Renal pelvis (tissue), 12 donors: ENCODE measurements at places on chromosomes 11 and 22.

DNA sequence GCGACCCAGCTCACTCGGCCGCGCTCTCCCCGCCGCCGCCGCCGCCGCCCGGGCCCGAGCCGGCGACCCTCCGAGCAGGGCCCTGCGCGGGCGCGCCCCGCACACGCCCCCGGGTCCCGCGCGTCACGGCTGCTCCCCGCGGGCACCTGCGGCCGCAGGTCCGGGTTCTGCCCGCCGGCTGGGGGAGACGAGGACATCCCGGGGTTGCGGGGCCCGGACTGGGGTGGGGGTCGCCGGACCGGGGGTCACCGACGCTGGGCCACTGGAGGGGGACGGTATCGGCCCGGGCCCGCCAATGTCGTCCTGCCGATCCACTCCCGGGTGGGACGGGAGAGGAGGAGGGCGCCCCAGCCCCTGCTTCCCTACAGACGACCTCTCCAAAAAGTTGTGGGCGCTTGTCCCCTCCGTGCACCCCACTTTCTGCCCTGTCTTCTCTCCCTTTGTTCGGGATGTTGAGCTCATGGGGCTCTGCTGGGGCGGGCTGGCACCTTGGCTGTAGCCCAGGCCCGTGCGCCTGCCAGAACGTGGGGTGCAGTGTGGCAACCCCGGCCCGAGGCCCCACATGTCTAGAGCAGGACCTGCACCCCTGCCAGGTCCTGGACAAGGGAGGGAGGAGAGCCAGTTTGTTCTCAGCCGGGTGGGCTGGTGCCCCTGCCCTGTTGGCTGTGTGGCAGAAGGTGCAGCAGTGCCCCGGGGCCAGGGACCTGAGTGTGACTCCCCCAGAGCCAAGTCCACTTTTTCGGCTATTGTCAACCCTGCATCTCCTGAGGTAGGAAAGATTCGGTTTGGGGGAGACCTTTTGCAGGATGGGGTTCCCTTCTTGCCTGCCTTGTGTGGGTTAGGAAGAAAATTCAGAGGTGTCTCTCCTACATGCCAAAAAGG lies 40.2 kb upstream of the CELSR1 start:
- DNase-seq = no peak

GRCh38 chr11:57493507-57494503 lies 21.7 kb downstream of the SLC43A1 start:
- peak; percentile 50 for DNase-seq

- DNase-seq = no peak
Measured at GRCh38 chr11:111412293-111412692, 33.2 kb upstream of the POU2AF1 start.

- DNase-seq = no peak
Measured at GRCh38 chr11:76075716-76076115, 130.6 kb downstream of the WNT11 start.

DNA sequence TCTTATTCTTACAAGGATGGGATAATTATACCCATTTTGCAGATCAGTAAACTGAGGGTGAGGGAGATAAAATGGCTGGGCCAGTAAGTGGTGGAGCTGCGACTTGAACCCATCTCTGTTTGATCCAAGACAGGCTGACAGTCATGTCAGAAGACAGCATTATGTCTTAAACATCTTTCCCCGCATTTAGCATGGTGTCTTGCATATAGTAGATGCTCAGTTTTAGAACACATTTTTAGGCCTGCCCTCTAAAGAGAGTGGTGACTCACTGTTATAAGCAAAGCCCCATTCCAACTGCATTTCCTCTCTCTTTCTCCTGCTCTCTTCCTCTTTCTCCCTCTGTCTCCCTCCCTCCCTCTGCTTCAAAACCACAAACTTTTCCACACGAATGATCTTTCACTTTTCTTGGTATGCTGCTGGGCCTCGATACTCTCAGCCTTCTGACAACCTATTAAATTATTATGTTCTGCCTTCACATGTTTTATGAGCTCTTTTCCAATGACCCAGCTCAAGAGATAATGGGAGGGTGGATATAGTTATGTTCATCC lies 25.2 kb downstream of the CWC15 start:
- no peak for DNase-seq

GRCh38 chr11:47234669-47235100 lies 13.9 kb downstream of the ACP2 start:
- no peak for DNase-seq

DNA sequence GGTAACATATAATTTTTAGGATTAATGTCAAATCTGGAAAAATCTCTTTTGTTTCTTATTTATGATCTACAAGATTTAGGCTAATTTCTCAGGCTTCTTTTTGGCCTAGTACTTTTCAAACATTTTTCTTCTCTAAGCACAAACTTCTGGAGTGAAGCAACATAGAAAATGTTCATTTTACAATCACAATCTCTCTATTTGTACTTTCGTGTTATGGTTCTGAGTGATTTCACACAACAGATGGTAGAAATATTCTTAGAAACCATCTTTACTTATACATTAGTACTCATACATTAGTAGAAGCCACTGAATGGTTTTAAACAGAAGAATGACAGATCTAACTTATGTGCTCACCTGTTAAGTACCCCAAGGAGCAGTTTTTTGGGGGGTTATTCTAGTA lies 106.3 kb upstream of the ANO3 start:
- DNase-seq = no peak

DNA sequence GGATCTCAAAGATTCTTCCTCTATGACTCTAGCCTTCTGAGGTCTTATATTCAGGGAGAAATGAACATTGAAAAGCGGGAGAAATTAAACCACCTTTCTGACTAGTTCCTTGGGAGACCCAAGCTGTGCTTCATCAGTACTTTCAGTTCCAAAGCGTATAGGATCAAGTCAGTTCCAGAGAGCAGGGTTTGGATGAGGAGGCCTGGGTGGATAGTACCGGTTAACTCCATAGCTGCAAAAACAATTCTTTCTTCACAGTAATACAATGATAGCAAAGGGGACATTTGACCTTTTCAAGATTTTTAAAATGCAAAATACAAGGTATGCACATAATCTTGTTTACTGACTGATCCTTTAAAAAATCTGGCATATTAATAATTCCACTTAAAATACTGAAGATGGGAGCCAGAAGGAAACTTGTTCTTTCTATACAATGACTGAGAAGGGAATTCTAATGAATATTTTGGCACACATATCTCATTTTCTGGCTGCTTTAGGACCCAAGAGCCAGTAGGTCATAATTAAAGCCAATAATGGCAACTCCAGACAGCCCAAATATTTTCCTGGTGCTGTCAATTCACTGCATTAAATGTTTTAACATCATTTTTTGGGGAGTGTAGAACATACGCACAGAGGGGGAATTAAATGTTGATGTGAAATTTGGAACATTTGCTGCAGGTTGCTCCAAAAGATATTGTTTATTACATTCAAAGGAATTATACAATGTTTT lies 16.0 kb downstream of the ADM start:
- no peak for DNase-seq

- DNase-seq = no peak
Measured at GRCh38 chr11:67415501-67416304, at the start of gene CARNS1. CARNS1 (plus strand) TSS chr11:67415678; CDS start chr11:67416200, 522 bp downstream.

DNA sequence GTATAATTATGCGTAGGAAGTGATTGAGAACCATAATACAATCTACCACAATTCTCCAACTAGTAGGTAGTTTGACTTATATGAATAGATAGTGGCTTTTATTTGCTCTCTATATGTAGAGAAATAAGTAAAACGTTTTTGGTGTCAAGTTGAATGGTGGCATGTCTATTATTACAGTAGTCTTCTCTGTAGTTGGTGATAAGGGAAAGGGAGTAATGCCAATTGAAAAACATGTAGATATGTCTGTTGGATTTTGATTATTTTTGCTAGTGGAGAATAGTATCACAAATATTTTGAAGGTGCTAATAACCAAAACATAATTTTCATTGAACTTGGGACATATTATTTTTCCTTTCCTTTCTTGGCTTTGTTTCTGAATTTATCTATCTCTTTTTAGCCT lies 17.5 kb downstream of the FBXO7 start:
- DNase-seq = no peak

DNA sequence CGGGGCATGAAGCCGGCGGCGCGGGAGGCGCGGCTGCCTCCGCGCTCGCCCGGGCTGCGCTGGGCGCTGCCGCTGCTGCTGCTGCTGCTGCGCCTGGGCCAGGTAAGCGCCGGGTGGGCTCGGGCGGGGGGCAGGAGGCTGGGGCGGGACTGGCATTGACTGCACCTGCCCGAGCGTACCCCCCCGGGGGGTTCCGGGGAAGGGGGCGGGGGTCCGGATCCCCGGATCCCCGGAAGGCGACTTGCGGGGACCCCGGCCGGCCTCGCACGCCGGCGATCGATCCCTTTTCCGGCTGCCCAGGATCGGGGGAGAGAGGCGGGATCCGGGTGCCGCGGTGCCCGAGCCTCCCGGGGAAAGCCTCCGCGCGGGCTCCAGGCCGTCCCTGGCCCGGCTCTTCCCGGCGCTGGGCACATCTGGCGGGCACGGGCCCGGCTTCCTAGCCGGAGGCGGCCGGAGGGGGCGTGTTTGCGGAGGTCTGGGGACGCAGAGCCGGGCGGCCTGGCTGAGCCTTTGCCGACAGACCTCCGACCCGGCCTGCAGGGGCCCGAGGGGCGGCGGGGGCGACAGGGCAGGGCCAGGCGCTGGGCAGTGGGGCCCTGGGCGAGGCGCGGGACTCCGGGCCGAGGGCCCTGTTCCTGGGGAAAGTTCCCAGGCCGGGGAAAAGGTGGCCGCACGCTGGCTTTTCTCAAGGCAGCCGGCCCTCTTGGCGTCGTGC lies 705 bp downstream of the PTPRJ start:
- DNase-seq = no peak

DNA sequence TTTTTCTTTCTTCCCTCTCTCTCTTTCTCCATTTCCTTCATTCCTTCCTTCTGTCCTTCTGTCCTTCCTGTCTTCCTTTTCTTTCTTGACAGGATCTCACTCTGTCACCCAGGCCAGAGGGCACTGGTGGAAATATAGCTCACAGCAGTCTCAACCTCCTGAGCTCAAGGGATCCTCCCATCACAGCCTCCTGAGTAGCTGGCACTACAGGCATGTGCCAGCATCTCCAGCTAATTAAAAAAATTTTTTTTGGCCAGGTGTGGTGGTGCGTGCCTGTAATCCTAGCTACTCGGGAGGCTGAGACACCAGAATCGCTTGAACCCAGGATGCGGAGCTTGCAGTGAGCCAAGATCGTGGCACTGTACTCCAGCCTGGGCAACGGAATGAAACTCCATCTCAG lies 4.8 kb upstream of the DUSP8 start:
- no peak for DNase-seq
